ENCODE measurements at places on chromosomes 4 and X.

GRCh38 chr4:74583089-74583700, 138.3 kb downstream of the AREG start:
- DNase-seq, result no peak

DNA sequence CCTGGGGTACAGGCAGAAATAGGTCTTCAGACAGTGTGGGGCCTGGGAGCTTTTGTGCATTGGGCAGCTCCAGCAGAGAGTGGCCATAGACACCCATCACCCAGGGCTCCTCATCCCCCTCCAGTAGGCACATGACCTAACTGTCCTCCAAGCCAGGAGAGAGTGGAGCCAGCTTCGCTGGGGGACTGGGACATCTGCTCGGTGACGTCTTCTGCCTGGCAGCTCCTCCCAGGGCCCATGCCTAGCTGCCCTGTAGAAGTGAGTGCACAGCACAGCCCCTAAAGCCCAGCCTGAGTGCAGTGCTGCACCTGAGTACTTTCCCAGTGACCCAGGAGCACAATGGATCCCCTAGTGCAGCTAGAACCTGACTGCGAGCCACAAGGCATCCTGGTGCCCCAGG, 279.7 kb upstream of the SLC7A11 start:
- DNase-seq, result no peak

- DNase-seq, result no peak
These were observed 177.1 kb upstream of the TET2 start for GRCh38 chr4:104969394-104970082.

DNA sequence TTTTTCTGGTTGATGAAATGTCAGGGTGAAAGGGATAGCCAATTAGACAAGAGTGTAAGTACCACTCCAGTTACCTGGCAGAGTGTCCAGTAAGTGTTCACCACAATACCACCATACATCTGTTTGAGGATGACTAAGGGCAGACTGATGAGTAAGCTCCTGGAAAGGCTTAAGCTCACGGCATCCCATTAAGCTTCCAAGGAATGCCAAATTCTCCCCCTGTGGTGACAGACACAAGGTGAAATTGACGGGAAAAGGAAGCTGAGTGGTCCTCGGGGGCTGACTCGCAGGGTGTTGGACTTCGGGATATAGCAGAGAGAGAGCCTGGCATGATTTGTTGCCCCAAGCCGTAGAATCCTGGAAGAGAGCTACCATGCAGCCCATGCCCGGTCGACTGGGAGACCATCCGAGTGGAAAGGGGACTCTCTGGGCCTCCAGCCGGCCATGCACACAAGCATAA, 7.6 kb upstream of the BST1 start:
- no peak for DNase-seq
